Calu3 (cell line): ENCODE measurements at places on chromosomes 5 and 9.

- H3K27me3 ChIP-seq, result peaks cover 37% of the 10 kb centered on the region
- H3K27ac ChIP-seq, result no peak overlapping the region
- H3K36me3 ChIP-seq, result peaks cover 4% of the 10 kb centered on the region
- peaks cover 12% of the 10 kb centered on the region for H3K4me1 ChIP-seq
- no peak overlapping the region for H3K4me3 ChIP-seq
These were observed 135.6 kb downstream of the KCNIP1 start for GRCh38 chr5:170639221-170639925.

DNA sequence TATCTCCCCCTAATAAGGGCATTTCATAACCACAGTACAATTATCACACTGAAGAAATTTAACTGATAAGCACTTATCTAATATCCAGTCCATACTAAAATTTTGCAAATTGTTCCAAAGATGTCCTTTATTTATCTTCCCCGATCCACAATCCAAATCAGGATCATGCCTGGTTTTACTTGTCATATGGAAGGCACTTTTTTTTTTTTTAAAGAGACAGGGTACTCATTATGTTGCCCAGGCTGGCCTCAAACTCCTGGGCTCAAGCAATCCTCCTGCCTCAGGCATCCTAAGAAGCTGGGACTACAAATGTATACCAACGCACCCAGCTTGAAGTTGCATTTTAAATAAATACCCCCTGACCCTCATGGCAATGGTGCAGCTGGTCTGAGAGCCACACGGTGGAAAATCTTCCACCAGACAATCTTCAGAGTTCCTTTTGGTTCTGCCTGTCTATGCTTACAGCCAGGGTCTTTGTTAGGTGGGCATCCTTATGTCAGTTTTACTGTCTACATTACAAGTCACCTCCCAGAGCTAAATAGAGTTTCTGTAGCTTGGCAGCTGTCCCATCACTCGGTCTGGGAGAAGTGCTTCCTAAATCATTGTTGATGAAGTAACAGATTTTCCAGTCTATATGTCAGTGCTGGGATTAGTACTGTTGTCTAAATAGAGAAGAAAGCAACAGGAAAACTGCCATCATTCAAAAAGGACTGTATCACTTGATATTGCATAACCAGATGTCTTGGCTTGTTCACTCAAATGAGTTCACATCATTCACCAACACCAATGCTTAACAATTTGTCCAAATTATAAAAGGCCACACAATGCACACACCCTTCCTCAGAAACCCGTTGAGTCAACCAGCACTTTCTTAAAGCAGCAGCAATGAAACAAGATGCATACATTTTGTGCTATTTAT, 26.4 kb downstream of the PTPN3 start:
- H3K27ac ChIP-seq, result peak overlapping the region; percentile 84
- no peak for DNase-seq

- no peaks in the 10 kb centered on the region for H3K4me1 ChIP-seq
- no peak overlapping the region for H3K4me3 ChIP-seq
- no peak overlapping the region for H3K27ac ChIP-seq
- no peak for DNase-seq
These were observed 66.6 kb upstream of the SMARCA2 start for GRCh38 chr9:1948541-1948940.

DNA sequence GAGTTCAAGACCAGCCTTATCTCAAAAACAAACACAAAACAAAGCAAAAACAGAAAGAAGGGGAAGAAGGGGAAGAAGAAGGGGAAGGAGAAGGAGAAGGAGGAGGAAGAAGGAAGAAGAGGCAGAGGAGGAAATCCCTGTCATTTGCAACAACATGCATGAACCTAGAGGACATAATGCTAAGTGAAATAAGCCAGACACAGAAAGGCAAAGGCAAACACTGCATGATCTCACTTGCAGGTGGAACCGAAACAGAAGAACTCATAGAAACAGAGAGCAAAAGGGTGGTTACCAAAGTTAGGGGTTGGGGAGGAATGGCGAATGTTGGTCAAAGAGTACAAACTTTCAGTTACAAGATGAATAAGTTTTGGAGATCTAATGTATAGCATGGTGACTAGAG, 135.4 kb downstream of the UGCG start:
- H3K36me3 ChIP-seq, result peaks cover 8% of the 10 kb centered on the region
- H3K27ac ChIP-seq, result no peak overlapping the region
- H3K27me3 ChIP-seq, result no peaks in the 10 kb centered on the region
- no peak overlapping the region for H3K4me3 ChIP-seq
- no peak for DNase-seq

- no peak for DNase-seq
- H3K27me3 ChIP-seq, result peaks cover 28% of the 10 kb centered on the region
- no peaks in the 10 kb centered on the region for H3K4me1 ChIP-seq
- H3K36me3 ChIP-seq, result no peaks in the 10 kb centered on the region
- no peak overlapping the region for H3K27ac ChIP-seq
These were observed 169.0 kb downstream of the TRIM32 start for GRCh38 chr9:116855881-116856662.

- H3K36me3 ChIP-seq, result no peaks in the 10 kb centered on the region
- H3K27me3 ChIP-seq, result no peaks in the 10 kb centered on the region
- H3K4me3 ChIP-seq, result no peak overlapping the region
- no peak for DNase-seq
- H3K27ac ChIP-seq, result no peak overlapping the region
- no peaks in the 10 kb centered on the region for H3K4me1 ChIP-seq
These were observed 173.1 kb upstream of the PAPPA start for GRCh38 chr9:115980502-115980901.

- no peak overlapping the region for H3K27ac ChIP-seq
- DNase-seq, result no peak
- H3K4me3 ChIP-seq, result no peak overlapping the region
- H3K4me1 ChIP-seq, result peaks cover 59% of the 10 kb centered on the region
- peaks cover 16% of the 10 kb centered on the region for H3K36me3 ChIP-seq
These were observed 42.8 kb upstream of the ZSWIM6 start for GRCh38 chr5:61289241-61289640.

- no peaks in the 10 kb centered on the region for H3K36me3 ChIP-seq
- H3K4me1 ChIP-seq, result no peaks in the 10 kb centered on the region
- no peak overlapping the region for H3K27ac ChIP-seq
These were observed 532.2 kb upstream of the TUSC1 start for GRCh38 chr9:26210338-26210851.

DNA sequence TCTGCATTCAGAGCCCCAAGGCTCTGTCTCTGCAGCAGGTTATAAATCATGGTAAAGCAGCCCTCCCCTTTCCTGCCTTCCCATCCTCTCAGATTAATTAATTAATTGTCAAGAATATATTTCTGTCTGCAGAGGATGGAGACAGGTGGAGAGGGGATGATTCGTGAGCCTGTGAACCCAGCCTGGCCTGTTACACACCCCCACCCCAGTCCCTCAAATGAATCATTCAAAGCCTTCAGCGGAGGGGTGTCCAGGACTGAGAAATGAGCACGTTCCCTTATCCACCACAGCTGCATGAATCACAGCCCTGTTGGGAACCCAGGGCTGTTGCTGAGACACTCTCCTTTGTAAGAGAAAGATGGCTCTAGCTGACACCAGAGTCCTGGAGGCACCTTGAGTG, 56.0 kb downstream of the NIPAL4 start:
- no peak for DNase-seq
- no peaks in the 10 kb centered on the region for H3K27me3 ChIP-seq
- H3K27ac ChIP-seq, result no peak overlapping the region
- no peak overlapping the region for H3K4me3 ChIP-seq
- H3K4me1 ChIP-seq, result peaks cover 16% of the 10 kb centered on the region

DNA sequence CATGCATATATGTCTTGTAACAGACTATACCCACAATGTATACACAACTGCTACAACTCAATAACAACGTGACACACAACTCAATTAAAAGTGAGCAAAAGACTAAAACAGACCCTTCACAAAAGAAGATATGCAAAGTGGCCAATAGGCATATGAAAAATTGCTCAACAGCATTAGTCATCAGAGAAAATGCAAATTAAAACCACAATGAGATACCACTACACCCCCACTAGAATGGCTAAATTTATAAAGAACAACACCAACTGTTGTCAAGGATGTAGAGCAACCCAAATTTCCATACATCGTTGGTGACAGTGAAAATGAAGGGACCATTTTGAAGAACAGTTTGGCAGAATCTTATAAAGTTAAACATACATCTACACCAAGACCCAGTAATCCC, 38.9 kb downstream of the GABRB2 start:
- no peaks in the 10 kb centered on the region for H3K4me1 ChIP-seq
- no peak overlapping the region for H3K4me3 ChIP-seq
- H3K27ac ChIP-seq, result no peak overlapping the region
- DNase-seq, result no peak
- no peaks in the 10 kb centered on the region for H3K27me3 ChIP-seq

DNA sequence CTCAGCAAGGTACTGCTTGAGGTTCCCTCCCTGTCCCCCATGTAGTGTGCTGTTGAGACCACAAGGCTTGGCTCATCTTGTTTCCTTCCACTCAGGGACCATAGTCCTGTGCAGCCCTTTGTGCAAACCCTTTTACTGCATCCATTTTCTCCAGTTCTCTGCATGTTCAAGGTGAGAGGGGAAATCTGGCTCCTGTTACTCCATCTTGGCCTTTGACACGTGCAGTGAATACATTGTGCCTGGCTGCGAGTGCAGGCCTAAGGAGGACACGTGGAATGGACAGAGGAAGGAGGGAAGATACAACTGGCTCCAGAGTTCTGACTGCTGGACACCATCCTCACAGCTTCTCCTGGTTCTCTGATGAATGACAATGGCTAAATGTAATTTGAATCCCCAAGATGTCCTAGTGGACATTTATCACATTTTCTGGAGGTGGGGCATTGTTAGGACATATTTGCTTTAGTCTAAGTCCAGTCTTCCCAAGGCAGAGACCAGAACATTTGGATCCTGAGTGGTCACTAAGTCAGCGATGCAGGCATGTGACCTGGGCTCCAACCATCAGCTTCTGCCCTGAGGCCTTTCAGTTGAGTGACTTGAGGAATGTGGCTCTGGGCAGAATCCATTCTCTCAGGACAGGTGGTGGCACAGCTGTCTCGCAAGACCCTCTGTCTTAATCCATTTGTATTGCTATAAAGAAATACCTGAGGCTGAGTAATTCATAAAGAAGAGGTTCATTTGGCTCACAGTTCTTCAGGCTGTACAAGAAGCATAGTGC, 189.0 kb upstream of the DAP start:
- H3K27ac ChIP-seq, result no peak overlapping the region
- no peak overlapping the region for H3K4me3 ChIP-seq
- peaks cover 51% of the 10 kb centered on the region for H3K27me3 ChIP-seq
- no peaks in the 10 kb centered on the region for H3K4me1 ChIP-seq
- H3K36me3 ChIP-seq, result no peaks in the 10 kb centered on the region

- peak overlapping the region; percentile 36 for H3K27ac ChIP-seq
- H3K4me1 ChIP-seq, result peaks cover 28% of the 10 kb centered on the region
- peak; percentile 68 for DNase-seq
- H3K27me3 ChIP-seq, result peaks cover 41% of the 10 kb centered on the region
These were observed 49.6 kb upstream of the PSD2 start for GRCh38 chr5:139745800-139746690.

- H3K27me3 ChIP-seq, result no peaks in the 10 kb centered on the region
- H3K36me3 ChIP-seq, result no peaks in the 10 kb centered on the region
- no peak for DNase-seq
- no peak overlapping the region for H3K4me3 ChIP-seq
- H3K4me1 ChIP-seq, result peaks cover 19% of the 10 kb centered on the region
These were observed 74.9 kb downstream of the GCNT4 start for GRCh38 chr5:74977471-74977870.

GRCh38 chr9:132287256-132287760, 67.5 kb downstream of the SETX start:
- H3K4me3 ChIP-seq, result no peak overlapping the region
- no peak overlapping the region for H3K27ac ChIP-seq
- no peak for DNase-seq
- peaks cover 29% of the 10 kb centered on the region for H3K36me3 ChIP-seq
- H3K27me3 ChIP-seq, result no peaks in the 10 kb centered on the region

- H3K36me3 ChIP-seq, result peaks cover 6% of the 10 kb centered on the region
- H3K27ac ChIP-seq, result no peak overlapping the region
- peaks cover 29% of the 10 kb centered on the region for H3K4me1 ChIP-seq
- no peak overlapping the region for H3K4me3 ChIP-seq
These were observed 114.1 kb downstream of the PCSK5 start for GRCh38 chr9:76004526-76004925.

DNA sequence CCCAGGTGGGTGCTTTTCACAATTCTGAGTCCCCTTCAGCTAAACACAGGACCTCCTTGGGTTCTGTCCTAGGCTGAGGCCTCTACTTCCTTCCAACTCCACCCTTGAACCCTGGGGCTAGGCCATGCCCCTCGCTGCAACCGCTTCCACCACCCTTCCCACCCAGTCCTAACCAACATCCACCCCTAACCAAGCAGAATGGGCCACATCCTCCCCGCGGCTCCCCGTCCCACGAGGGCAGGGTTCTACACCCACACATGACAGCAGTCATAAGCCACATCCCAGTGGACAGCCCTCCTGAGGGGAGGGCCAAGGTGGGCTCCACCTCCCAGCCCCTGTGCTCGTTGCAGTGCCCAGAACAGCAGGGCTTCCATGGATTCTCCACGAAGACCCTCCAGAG, 65.8 kb downstream of the SHB start:
- H3K4me3 ChIP-seq, result no peak overlapping the region
- H3K27ac ChIP-seq, result no peak overlapping the region
- peaks cover 10% of the 10 kb centered on the region for H3K36me3 ChIP-seq
- no peaks in the 10 kb centered on the region for H3K27me3 ChIP-seq

DNA sequence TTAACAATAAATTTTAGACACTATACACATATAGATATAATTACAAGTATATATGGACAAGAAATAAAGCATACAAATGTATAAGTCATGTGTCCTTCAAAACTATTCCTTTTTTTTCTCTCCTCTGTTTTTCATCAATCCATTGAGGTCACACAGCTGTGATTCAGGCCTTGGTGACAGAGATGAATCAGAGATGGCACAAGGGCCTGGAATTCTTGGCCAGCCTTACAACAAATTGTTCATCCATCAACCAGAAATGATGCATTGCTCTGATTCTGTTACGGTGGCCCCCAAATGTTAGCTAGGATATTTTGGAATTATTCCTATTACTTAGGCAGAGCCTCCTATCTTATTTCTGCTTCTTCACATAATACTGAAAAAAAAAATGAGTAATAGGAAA, 108.7 kb upstream of the MPDZ start:
- peaks cover 15% of the 10 kb centered on the region for H3K27me3 ChIP-seq
- H3K4me3 ChIP-seq, result no peak overlapping the region
- no peak overlapping the region for H3K27ac ChIP-seq
- DNase-seq, result no peak
- no peaks in the 10 kb centered on the region for H3K36me3 ChIP-seq
- no peaks in the 10 kb centered on the region for H3K4me1 ChIP-seq

GRCh38 chr5:147455822-147456450, 53.9 kb downstream of the DPYSL3 start:
- no peak for DNase-seq
- H3K4me3 ChIP-seq, result no peak overlapping the region
- no peak overlapping the region for H3K27ac ChIP-seq

- no peak overlapping the region for H3K4me3 ChIP-seq
- H3K4me1 ChIP-seq, result no peaks in the 10 kb centered on the region
- peaks cover 84% of the 10 kb centered on the region for H3K27me3 ChIP-seq
- no peak overlapping the region for H3K27ac ChIP-seq
These were observed 20.5 kb upstream of the PSD2 start for GRCh38 chr5:139774980-139775661.

- H3K27me3 ChIP-seq, result peaks cover 64% of the 10 kb centered on the region
- H3K27ac ChIP-seq, result no peak overlapping the region
- no peaks in the 10 kb centered on the region for H3K36me3 ChIP-seq
- H3K4me1 ChIP-seq, result no peaks in the 10 kb centered on the region
- no peak overlapping the region for H3K4me3 ChIP-seq
These were observed 26.2 kb upstream of the LMX1B start for GRCh38 chr9:126587187-126588185.

- DNase-seq, result no peak
- peaks cover 35% of the 10 kb centered on the region for H3K27me3 ChIP-seq
- H3K4me1 ChIP-seq, result no peaks in the 10 kb centered on the region
- H3K4me3 ChIP-seq, result no peak overlapping the region
- no peaks in the 10 kb centered on the region for H3K36me3 ChIP-seq
These were observed 190.5 kb downstream of the NXNL2 start for GRCh38 chr9:88725300-88726019.
